ENCODE measurements at places on chromosomes 2 and 18. TPM values are rescaled to one million over a fixed set of nuclear protein-coding genes. Genes with fewer than 3 reads are reported as not detected.

- no peak for DNase-seq
These were observed 14.1 kb downstream of the ACMSD start for GRCh38 chr2:134852518-134852917.

Gene FLACC1
- total RNA-seq, result 3.9 TPM

GRCh38 chr2:233098618-233099017, 38.5 kb downstream of the INPP5D start:
- DNase-seq, result peak; percentile 33

DNA sequence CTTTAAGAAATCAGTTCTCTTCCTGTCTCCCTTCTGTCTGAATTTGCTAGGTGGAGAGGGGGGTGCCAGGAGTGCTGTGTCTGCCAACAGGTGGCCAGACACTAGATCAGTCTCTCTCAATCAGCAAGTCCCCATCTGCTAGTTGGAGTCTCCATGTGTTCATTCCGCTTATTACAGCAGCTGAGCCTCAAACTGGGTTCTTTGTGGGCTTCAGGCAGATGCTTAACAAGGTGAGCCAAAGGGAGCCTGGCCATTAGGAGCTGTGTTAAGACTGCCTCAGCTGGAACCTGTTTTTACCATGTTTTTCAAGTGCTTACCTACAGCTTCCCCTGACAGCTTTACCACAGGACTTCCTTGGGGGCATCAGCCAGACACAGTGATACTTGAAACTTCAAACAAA, 401.9 kb downstream of the LRP1B start:
- no peak for DNase-seq
